ENCODE measurements at places on chromosomes 7 and 10.

DNA sequence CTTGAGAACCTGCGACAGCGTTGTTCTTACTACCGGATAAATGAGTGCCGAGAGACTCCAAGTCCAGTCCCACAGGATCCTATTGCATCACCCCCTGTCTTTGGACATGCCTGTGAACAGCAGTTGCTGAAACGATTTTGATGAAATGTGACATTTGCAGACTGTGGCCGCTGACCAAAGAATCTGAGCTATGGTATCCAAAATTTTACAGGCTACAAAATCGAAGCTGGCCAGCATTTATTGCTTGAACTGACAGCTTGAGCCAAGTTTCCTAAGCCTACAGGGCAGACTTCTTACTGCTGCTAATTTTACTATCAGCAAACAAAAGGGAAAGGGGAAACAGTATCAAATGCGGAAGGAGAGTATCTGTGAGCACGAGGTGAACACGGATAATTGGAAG, 12.1 kb upstream of the NPVF start:
- DNase-seq, result no peak

DNA sequence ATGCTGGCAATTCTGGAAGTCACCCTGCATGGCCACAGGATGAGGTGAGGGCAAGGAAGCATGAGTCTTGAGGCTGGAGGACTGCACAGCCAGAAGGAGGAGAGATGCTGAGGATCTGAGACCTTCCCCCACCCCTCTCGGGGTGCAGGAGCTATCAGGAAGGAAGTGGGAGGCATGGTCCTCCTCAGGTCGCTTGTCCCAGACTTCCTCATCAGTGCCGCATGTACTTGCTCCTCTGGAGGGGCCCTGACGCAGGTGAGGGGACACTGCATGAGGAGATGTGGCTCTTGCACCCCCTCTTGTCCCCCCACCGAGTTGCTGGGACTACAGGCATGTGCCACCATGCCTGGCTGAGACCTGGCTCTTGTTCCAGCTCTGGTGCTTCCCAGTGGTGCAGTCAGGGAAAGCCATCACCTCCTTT, 5.7 kb upstream of the ZMIZ1 start:
- DNase-seq, result no peak

- DNase-seq, result no peak
These were observed 592.5 kb downstream of the ARL4A start for GRCh38 chr7:13279854-13280435.

GRCh38 chr10:82288461-82288881, 413.5 kb downstream of the NRG3 start:
- DNase-seq, result no peak

- DNase-seq, result peak; percentile 28
These were observed 758 bp upstream of the OPTN start for GRCh38 chr10:13099144-13099665.

DNA sequence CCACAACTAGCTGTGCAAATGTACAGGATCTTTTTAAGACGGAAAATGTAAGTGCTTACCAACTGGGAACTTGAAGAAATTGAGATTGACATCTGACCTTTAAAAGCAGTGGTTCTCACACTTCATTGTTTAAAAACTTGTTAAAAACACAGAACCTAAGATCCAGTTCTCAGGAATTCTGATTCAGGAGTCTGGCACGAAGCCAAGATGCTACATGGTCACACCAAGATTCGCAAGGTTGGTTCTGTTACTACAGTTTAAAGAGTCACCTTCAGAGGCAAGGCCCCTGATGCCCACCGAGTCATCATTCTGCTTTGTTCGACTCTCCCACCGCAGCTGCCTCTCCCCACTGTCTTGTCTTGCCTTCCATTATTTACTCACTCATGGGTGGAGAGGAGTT, 113.3 kb downstream of the GLI3 start:
- no peak for DNase-seq

- DNase-seq, result no peak
These were observed 124.7 kb downstream of the BICC1 start for GRCh38 chr10:58637352-58637751.

- DNase-seq, result no peak
These were observed 18.7 kb upstream of the CD36 start for GRCh38 chr7:80619741-80620140.

DNA sequence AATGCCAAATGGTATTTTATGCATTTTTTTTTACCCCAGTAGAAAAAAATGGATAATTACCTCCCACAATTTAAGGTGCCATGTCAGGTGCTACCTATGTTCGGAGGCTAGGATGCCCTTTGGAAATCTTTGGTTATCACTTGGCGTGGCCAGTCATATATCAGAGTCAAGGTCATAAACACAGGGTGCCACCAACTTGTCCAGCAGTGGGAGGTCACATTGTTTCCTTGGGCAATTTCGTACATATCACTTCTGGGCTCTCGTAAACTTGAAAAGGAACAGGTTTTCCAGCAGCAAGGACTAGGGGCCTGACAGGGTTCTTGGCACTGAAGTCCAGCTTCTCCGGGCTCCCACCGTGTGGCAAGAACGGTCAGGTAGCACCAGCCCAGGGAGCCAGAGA, 48.0 kb upstream of the BHLHA15 start:
- DNase-seq, result no peak

- DNase-seq, result no peak
These were observed 18.6 kb downstream of the PDE6C start for GRCh38 chr10:93630625-93631557.

DNA sequence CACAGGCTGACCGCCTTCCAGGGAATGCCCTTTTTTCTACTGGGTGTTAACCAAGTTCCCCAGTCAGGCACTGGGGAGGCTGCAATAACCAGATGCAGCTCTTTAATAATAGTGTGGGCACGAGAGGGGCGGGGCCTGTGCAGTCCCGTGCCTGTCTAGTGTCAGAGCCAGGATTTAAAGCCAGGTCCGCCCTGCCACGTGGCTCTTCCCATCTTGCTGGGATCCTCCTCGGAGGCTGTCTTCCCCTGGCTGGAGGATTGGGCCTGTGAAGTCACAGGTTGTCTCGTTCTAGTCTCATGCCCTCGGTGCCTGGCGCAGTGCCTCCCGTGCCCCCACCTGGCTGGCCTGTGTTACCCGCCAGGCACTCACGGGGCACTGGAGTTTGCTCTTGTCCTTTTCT, 25.2 kb downstream of the TMEM120A start:
- DNase-seq, result no peak

All from activated effector memory CD4-positive, alpha-beta T cell treated with Interleukin-2 at 50 U/mL for 16 hours (primary cell).